ENCODE measurements at places on chromosomes 2 and 18.

DNA sequence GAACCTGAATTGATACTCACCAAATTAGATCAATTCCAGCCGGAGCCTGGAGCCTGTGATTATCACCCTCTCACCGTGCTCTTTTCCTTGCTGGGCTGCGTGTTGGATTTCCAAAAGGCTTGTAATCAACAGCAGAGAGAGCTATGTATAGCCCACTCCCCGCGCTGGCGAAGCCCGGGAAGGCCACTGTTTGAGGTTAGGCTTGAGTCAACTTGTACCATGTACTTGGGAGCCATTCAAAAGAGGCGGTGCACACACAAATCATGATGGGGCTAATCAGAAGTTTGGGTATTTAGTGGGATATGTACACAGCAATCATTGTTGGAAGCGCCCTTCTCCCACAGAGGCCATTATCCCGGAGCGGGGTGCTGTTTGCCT is 151.6 kb downstream of the GLI2 start:
- no peak for DNase-seq

- no peak for DNase-seq
Observed at GRCh38 chr2:12363569-12363968, 353.2 kb upstream of the TRIB2 start.

- DNase-seq = no peak
Observed at GRCh38 chr2:7984693-7985353, 697.0 kb upstream of the ID2 start.

DNA sequence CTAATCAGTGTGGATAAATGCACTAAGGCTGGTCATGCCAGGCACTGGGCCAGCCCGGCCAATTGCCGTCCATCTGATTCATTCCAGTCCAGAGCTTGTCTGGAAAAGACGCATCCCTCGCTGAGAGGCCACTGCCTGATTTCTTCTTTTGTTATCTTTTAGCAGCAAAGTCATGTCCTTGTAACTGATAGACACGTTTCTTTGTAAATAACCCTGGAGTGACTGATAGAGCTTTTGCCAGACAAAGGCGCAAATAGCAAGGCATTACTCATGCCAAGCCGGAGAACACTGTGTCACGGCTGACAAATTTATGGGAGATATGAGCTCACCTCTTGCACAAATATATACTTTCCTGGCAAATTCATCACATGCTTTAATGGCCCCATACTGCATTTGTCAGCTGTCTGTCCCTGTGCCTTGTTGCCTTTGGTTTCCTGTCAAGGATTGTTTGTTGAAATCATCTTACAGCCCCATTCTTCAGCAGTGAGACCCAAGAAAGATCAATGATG is 164.4 kb downstream of the ETAA1 start:
- no peak for DNase-seq

DNA sequence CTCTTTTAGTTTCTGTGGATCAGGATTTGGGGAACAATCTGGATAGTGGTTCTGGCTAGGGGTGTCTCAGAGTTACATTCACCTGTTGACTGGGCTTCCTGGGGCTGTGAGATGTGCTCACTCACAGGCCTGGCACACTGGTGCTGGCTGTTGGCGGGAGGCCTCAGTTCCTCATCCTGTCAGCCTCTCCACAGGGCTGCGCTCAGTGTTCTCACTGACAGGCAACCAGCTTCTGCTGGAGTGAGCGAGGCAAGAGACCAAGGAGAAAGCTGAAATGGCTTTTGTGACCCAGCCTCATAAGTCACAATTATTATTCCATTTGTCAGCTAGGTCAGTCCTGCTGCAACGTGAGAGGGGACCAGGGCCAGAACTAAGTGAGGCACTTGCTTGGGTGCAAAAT is 180.6 kb upstream of the GLI2 start:
- no peak for DNase-seq

- DNase-seq = no peak
Observed at GRCh38 chr2:7023542-7023941, 106.3 kb downstream of the RNF144A start.

- no peak for DNase-seq
Observed at GRCh38 chr2:219010162-219010756, 17.0 kb upstream of the CRYBA2 start.

DNA sequence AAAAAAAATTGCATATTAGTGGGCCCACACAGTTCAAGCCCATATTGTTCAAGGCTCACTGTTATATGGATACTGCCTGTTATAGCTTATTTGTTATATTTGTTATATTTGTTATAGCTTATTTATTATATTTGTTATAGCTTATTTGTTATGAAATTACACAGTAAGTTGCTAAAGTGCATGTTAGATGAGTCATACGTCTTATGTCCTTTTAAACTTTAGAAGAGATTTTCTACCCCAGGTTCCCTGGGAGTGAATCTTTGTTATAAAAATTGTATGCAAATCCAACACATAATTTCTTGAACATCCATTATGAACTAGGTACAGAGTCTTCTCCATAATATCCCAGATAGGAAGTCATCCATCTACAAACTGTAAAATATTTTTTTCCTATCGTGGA is 22.1 kb downstream of the HTR2B start:
- DNase-seq = no peak

- no peak for DNase-seq
Observed at GRCh38 chr2:200847269-200847668, 17.2 kb downstream of the CLK1 start.
